Naive thymus-derived CD4-positive, alpha-beta T cell (primary cell): ENCODE measurements at places on chromosomes 2 and 18. TPM values are rescaled to one million over a fixed set of nuclear protein-coding genes. Genes with fewer than 3 reads are reported as not detected.

The UGT1A5 gene
- polyA plus RNA-seq: not detected

The KYNU gene
- 0.13 TPM for polyA plus RNA-seq

The UGT1A10 gene
- not detected for polyA plus RNA-seq

The REG3G gene
- polyA plus RNA-seq: not detected

The CHST9 gene
- not detected for polyA plus RNA-seq

The ST6GAL2 gene
- not detected for polyA plus RNA-seq

The ABCG8 gene
- 0.11 TPM for polyA plus RNA-seq

The LRRTM1 gene
- polyA plus RNA-seq: not detected

The ZNF407 gene
- 6.8 TPM for polyA plus RNA-seq
